ENCODE measurements at places on chromosomes 13 and 19.

DNA sequence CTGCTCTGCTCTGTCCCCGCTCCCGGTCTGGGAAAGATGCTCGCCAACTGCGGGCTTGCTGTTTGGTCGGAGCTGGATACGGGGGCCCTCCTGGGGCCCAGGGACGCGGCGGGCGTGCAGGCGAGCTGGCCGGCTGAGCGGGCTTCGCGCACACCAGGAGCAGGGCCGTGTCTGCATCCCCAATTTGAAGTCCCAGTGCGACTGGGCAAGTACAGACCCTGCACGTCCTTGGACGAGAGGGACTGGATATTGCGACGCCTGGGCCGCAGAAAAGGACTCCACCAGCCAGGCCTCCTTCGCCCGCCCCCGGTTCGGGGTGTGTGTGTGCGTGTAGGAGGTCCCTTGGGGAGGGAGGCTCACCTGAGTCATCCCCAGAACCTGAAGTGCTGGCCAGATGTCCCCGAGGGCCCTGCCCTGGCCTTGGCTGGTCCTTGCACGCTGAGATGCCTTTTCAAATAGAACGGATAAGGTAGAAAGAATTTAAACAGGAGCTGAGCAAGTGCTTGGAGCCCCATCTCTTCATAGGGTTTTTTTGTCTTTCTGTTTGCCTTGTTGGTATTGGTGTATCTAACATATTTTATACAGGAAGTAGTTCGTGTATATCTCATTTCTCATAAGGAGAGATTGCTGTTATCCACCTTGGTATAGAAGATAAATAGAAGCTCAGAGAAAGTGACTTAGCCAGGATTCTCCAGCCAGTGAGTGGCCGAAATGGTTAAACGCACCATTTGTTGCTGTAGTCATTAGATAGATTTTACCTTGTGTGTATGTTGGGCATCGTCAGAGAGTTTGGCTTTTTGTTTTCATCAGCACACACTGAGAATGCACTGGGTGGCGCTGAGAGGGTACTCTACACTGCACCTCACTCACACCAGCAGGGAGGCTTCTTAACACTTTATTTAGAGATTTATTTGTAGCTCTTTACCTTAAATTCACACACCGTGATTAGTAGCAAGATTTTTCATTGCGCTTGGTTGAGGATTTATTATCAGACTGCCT lies 1.1 kb downstream of the NAXD start:
- DNase-seq, result peak; percentile 33

DNA sequence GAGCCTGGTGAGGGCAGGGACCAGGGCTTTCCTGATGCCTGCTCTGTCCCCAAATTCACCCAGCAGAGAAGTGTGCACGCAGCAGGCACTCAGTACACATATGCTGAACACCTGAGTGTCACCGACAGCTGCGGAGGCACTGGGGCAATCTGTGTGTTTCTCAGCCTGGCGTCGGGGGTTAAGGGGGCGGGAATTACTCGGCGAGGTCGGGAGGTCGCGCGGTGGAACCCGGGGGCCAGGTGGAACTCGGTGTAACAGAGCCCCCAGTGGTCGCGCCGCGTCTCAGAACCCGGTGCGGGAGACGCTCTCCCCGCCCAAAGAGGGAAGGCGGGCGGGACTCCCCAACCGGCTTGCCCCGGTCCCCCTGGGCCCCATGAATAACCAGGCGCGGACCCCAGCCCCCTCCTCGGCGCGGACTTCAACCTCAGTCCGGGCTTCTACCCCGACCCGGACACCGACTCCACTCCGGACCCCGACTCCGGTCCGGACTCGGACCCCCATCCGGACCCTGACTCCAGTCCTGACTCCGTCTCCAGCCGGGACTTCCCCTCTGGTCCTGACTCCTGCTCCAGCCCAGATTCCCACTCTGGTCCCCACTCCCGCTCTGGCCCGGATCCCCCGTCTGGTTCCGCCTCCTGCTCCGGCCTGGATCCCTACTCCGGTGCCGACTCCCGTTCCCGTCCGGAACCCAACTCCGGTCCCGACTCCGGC lies at the start of gene SELENOV:
Gene SELENOV, plus strand, starts transcription at position 300 of the 711 bp plus-strand sequence. Its CDS starts 74 bp downstream, at position 374.
- no peak for DNase-seq

- no peak for DNase-seq
Measured at GRCh38 chr13:44096901-44097300, 217.2 kb downstream of the LACC1 start.

- DNase-seq, result peak; percentile 80
Measured at GRCh38 chr19:40612831-40613689, 11.9 kb downstream of the LTBP4 start.

- no peak for DNase-seq
Measured at GRCh38 chr19:17370026-17370587, 7.0 kb downstream of the PLVAP start.

DNA sequence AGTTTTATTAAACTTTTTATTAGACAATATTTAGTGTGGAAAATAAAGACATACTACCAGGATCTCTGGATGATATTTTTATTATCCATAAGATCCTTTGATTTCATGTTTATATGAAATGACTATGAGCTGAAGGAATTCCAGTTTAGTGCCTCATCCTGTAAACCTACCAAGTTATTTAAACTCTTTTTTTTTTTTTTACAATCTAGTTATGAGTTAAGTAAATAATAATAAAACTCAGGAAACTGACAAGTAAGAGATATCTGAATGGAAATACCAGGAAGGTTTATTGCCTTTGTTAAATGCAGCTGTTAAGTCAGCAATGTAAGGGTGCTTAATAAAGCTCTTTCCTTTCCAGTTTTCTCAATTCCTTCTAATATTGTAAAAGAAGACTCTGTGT lies 53.9 kb downstream of the RXFP2 start:
- DNase-seq, result no peak

DNA sequence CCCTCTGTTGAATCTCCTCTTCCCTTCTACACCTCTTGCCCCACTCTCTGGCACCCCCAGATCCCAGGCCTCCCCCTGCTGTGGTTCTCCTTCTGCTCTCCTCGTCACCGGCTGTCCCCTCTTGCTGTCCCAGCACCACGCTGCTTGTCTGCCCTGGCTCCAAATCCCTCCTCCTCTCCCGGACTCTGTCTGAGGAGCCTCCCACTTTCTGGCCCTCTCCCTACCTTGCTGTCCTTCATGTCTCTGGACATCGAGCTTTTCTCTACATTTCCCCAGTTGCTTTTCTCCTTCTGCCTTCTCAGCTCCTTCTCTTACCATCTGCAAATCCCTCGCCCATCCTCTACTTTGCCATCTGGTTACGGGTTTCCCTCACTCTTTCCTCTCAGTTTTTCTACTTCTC lies 1.2 kb downstream of the ZNF347 start:
- DNase-seq, result no peak

DNA sequence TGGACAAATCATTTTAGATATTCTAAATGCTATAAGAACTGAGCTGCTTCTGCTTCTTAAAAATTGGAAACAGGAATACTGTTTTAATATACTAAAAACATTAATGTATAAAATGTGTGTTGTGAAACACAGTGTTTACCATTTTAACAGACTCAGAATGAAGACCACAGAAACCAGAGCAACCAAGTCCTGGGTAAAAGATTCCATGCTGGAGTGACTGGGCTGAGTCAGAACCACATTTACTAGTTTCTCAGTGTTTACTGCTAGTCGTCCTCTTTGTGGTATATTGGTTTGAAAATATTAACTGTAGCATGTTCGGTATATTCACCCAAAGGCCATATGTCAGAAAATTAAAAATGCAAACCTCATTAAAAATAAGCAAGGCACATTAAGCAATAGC lies 31.9 kb downstream of the ANKRD10 start:
- no peak for DNase-seq

DNA sequence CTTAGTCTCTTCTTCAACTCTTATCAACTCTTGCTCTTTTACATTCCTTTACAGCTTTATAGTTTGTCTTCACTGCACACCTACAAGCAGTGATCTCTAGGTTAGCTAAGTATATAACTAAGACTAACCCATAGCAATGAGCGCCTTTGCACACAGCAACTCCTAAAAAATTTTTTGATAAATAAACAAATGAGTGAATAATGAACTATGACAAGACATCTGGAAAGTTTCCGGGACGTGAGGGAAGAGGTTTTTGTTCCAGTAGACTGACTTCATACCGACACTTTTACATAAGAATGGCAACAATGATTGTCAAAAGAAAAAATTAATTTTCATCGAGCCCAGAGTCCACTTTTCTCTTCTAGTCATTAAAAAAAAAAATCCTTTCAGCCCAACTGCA lies 98.3 kb downstream of the ELF1 start:
- DNase-seq, result no peak

- DNase-seq, result no peak
Measured at GRCh38 chr13:109357751-109358471, 428.5 kb downstream of the IRS2 start.

DNA sequence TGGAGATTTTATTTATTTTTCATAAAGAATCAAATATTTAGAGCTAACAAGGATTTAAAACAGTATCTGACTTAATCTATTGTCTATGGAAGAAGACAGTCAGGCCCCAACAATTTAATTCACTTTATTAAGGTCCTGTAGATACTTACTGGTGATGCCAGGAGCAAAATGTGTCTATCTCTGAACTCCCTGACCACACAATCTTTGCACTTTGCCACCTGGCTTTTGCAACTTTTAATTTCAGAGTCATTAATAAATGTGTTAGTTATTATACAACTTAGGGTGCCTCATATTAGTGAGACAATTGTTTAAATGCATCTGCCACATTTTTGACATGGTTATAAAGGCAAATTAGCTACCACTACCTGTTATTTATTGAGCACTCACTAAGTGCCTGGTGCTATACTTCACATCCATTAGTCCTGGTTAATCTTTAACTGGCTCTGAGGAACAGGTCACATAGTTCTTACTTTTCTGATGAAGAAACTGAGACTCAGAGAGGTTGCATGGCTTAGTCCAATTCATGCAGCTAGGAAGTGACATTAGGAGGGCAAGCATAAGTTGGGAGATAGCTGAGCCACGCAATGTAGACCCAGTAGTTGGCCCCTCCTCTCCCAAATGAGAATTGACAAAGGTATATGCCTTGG lies 297.9 kb downstream of the DCT start:
- DNase-seq, result no peak

DNA sequence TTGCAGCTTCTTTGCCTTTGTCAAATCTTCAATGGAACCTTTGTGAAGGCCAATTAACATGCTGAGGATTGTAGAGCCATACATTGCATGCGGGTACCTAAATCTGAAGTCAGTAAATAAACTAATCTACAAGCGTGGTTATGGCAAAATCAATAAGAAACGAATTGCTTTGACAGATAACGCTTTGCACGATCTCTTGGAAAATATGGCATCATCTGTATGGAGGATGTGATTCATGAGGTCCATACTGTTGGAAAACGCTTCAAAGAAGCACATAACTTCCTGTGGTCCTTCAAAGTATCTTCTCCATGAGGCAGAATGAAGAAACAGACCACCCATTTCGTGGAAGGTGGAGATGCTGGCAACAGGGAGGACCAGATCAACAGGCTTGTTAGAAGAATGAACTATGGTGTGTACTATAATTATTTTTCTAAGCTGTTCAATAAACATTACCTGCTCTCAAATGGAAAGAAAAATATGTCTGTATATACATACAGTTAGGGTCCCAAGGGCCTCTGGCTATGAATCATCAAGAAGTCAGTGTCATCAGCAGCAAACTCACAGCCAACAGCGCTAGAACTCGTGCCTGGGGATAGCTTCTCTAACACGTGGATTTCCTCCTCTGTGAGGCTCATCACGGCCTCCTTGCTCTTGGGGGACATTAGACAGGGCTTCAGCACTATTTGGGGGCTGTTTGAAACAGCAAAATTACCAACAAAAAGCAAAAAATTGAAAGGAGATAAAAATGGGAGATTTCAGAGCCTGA lies 2.9 kb upstream of the CD70 start:
- no peak for DNase-seq

DNA sequence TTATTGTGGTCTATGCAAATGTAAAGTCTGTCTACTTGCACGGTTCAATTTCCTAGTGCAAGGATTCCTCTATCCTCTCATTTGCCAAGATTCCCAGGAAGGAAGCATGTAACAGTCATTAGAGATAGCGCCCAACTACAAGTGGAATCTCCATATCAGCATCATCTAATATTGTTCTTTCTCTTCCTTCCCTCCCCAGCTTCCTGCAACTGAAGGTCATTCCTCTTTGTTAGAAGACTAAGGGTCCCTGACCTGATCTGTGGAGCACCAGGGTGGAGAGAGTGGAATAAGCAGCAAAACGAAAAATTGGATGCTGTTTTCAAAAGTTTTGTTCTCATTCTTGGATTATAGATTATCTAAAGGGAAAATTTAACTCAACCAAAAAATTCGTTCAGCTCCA lies 714.0 kb downstream of the DIAPH3 start:
- no peak for DNase-seq

- no peak for DNase-seq
Measured at GRCh38 chr13:36217456-36217855, 3.1 kb upstream of the SOHLH2 start.

GRCh38 chr13:44397766-44398223 lies 24.2 kb downstream of the SERP2 start:
- DNase-seq, result no peak

GRCh38 chr19:44789943-44790483 lies 12.3 kb downstream of the CBLC start:
- no peak for DNase-seq

- peak; percentile 27 for DNase-seq
Measured at GRCh38 chr13:35720690-35721554, 244.4 kb upstream of the MAB21L1 start.

Data from activated T-cell treated with anti-CD3 and anti-CD28 coated beads for 48 hours (primary cell).